ENCODE measurements at places on chromosomes 5 and 9.

DNA sequence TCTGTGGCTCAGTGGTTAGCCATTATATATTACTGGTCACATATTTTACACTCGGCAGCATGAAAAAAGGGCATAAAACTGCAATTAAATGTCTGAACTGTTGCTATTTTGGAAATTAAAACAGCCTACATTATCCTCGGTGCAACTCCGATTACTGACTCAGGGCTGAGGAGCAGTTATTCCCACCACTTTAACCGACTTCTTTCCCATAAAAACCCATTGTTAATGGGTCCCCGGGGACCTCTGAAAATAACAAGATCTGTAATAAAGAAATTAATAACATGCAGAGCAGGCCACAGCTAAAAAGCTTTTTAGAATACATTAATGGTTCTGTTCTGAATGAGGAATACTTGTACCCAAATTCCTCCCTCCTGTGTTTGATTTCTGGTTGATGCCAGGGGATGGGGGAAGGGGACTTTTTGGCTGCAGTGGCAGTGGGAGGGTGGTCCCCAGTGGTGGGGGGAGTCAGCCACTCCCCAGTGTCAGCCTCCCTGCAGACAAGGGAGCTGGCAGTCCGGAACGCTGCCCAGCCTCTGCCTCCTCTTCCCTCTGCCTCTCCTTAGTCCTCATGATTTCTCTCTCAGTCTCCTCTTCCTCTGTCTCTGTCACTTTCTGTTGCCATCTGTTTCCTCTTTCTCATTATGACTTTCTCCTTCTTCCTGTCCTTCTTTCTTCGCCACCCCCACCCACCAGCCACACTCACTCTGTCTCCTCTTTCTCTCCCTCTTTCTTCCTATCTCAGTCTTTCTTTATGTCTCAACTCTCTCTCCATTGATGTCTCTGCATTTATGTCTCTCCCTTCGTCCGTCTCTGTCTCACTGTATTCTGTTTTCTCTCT lies 59.0 kb upstream of the ZBTB43 start:
- no peak for DNase-seq

- no peak for DNase-seq
These were observed 2.6 kb downstream of the AMACR start for GRCh38 chr5:34005211-34005610.

GRCh38 chr5:136042665-136043121 lies 13.9 kb downstream of the TGFBI start:
- no peak for DNase-seq

DNA sequence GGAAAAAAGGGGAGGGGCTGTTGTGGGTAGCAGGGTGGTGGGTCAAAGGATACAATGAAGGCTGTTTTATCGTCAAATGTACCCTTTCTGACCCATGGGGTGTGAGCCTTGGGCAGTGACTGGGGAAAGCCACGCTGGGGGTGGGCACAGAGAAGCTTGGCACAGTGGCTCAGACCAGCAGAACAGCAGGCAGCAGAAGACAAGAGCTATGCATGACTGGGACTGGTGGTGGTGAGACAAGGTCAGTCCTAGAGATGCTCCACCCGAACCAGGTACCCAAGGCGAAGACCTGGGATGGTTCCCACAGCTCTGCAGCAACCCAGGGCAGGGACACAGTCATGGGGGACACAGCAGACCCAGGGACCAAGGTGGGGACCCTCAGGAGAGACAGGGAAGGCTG lies 38.3 kb downstream of the BICD2 start:
- no peak for DNase-seq

- DNase-seq: no peak
These were observed 853 bp downstream of the DCP2 start for GRCh38 chr5:112977440-112977861.

DNA sequence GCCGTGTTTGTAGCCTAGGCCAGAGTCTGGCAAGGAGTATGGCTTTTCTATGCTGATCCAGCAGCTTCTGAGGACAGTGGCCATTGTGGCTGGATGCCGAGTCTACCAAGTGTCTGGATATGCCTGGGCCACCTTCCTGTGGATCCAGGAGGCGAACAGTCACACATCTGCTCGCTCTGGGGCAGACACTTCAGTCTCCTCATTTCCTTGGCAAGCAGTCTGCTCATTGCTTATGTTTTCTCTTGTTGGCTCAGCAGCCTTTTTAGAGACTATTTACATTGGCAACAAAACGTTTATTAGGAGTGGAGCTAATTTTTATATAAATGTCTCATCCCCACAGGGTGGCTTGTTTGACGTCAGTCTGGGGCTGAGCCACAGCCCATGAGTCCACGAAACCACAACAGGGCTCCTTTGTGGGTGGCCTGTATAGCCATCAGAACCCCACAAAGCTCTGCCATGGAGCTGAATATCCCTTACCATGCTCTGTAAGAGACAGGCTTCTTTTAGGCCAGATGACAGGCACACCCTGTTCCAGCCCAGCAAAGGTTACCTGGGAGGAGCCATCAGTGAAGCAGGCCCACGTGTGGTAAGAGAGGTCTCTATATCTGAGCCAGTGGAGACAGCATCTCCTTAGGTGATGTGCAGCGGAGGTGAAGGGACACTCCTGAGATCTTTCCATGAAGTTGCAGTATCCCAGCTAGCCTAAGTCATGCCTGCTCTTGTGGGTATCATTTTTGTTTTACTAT lies 221.7 kb downstream of the DIRAS2 start:
- no peak for DNase-seq

- DNase-seq: no peak
These were observed 198.7 kb upstream of the MPDZ start for GRCh38 chr9:13478160-13478559.

- no peak for DNase-seq
These were observed 371.4 kb upstream of the CDH18 start for GRCh38 chr5:20359377-20359776.

GRCh38 chr9:4160249-4160648 lies 139.6 kb downstream of the GLIS3 start:
- DNase-seq: no peak

Measured in NCI-H187 (cell line).